Daoy (cell line): ENCODE measurements at places on chromosomes 3 and 15. TPM values are rescaled to one million over a fixed set of nuclear protein-coding genes. Genes with fewer than 3 reads are reported as not detected.

DNA sequence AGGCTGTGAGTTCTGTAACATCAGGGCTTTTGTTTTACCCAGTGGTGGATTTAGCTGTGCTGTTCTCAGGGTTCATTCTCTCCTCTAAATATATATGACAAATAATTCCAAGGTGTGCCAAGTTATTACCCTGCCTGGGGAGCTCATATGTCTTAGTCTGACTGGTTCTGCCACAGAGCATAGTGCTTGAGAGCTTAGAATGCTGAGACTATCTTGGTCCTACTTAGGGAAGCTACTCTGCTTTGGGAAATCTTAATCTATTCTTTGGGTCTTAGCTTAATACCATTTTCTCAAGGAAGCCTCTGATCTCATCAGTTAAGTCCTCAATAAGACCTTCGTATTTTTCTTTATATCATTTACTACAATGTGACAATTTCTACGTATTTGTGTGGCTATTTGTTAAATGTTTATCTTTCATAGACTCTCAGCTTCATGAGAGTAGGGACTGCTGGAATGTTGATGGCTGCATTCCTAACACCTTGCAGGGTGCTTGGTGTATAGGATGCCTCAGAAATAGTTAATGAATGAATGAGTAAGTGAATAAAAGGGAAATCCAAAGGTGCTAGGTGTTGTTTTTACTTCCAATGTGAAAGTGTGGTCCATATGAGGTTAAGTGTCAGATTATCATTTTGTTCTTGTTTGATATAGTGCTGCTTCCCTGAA, 1.8 kb downstream of the OTOL1 start:
- no peak for DNase-seq

DNA sequence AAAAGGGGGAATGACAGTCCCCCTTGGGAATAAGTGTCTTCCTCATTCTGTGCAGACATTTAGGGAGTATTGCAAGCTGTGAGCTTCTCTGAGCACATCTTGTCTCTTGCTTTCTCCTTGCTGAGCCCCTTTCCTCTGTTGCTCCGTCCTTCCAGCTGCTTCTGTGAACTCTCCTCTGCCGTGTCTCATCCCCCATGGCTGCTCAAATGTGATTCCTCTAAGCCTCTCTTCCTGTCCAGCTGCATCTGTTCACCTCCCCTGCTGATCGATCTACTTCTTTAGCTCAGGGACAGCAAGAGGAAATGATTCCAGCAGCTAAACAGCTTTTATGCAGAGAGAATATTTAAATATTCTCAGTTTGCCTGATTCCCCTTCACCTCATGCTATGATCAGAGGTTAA, 328.0 kb upstream of the DNAJC19 start:
- no peak for DNase-seq

DNA sequence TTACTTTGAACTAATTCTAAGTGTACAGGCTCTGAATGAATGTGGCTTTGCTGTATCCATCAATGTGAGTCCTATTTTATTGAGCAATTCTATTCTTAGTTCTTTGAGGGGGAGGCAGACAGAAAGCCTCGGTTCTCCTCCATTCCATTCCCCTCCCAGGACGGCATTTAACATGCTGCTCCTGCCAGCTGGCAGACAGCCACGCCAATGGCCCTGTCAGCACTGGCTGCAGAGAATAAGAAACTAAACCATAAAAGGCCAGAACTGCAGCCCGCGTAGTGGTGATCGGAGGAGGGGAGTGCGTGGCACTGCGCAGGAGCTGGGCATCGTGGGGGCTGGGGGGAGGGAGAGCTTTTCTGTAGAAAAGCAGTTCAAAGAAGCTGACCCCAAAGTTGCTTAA, 76.0 kb upstream of the HACD2 start:
- DNase-seq: peak; percentile 74

DNA sequence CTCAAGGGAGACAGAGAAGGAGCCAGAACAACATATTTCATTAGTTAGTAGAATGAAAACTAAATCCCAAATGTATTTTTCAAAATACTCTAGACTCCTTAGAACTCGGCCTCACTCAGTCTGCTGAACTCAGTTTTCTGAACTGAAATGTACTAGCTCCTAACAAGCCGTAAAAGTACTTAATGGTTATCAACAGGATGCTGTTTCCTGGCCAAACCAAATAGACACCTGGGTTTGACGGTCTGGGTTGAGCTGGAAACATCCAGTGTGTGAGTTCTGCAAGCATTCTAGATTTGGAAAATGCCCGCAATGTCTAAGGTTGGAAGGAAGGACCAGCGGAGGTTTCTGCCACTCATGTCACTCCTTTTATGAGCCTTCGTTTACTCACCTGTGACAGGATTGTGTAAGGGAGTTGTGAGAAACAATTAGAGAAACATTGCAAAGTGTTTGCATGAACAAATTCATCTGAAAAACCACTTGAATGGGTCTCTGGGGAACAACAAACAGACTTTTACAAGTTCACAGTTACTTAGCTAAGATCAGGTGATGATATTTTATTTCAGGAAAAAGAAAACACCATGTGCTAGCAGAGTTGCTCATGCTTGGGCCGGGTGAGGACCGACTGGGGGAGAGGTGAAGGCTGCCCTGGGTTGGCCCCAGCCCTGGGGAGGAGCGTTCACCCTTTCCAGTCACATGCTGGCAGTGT, 151.0 kb downstream of the ALDH1A2 start:
- DNase-seq: no peak

TRA2B gene
- total RNA-seq: 296 and 408 TPM in 2 replicates

DNA sequence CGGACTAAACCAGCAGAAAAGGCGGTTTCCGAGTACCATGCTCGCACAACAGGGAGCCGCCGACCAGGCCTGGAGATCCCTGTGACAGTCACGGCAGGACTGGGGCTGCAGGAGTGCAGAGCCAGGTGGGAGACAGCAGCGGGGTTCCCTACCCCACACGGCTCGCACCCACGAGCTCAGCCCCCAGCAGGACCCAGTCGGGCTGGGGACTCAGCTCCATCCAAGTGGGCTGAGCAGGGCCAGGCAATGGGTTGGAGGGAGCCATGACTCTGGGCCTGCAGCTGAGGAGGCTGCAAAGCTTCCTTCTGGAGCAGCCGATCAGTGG, 15.8 kb downstream of the XXYLT1 start:
- DNase-seq: no peak

GRCh38 chr3:45169125-45169904, 23.1 kb upstream of the CDCP1 start:
- DNase-seq: no peak

- peak; percentile 23 for DNase-seq
These were observed 52.9 kb downstream of the PGBD4 start for GRCh38 chr15:34154725-34155204.

GRCh38 chr3:171680726-171681411, 129.4 kb downstream of the PLD1 start:
- no peak for DNase-seq

IQCF5 gene
- total RNA-seq: not detected in 2 replicates

GRCh38 chr3:80338366-80338765, 570.6 kb upstream of the ROBO1 start:
- peak; percentile 3 for DNase-seq

GRCh38 chr15:51492528-51492927, 130.0 kb downstream of the DMXL2 start:
- DNase-seq: no peak
